Airway epithelial cell (primary cell): ENCODE measurements at places on chromosomes 6 and 20. TPM values are rescaled to one million over a fixed set of nuclear protein-coding genes. Genes with fewer than 3 reads are reported as not detected.

Gene RPS10
- total RNA-seq = 4,178 and 5,351 TPM in 2 replicates

Gene ADRM1
- total RNA-seq = 252 and 281 TPM in 2 replicates

Gene BANF2
- total RNA-seq = not detected in 2 replicates

Gene MAFB
- total RNA-seq = 4.8 and 6.5 TPM in 2 replicates

Gene GDAP1L1
- total RNA-seq = not detected in 2 replicates

Gene ADTRP
- 1.3 and 1.8 TPM in 2 replicates for total RNA-seq

Gene ZFP64
- 15.6 and 28.2 TPM in 2 replicates for total RNA-seq

Gene FAM50B
- total RNA-seq = 3.3 and 5.6 TPM in 2 replicates

Gene PNLDC1
- total RNA-seq = 0.14 TPM in 2 replicates

Gene CNKSR3
- total RNA-seq = 3.2 and 3.9 TPM in 2 replicates

Gene CYP39A1
- 1.8 and 2.4 TPM in 2 replicates for total RNA-seq

Gene FAM209B
- 0.49 TPM in 1 of 2 replicates, not detected in the other for total RNA-seq

Gene EEF1A2
- 2.3 and 3.2 TPM in 2 replicates for total RNA-seq

Gene BPIFB3
- not detected in 2 replicates for total RNA-seq

Gene GNMT
- not detected in 2 replicates for total RNA-seq

Gene ADGRF1
- total RNA-seq = 23.5 and 24.3 TPM in 2 replicates

Gene CD109
- total RNA-seq = 61.1 and 80.5 TPM in 2 replicates

Gene BCAS1
- 0.46 and 1.6 TPM in 2 replicates for total RNA-seq

Gene SUMO4
- 0.21 TPM in 1 of 2 replicates, not detected in the other for total RNA-seq
